CD4-positive, alpha-beta T cell treated with Interleukin-2 at 100 ng/mL for 4 hours (primary cell): ENCODE measurements at places on chromosomes 5 and 9.

DNA sequence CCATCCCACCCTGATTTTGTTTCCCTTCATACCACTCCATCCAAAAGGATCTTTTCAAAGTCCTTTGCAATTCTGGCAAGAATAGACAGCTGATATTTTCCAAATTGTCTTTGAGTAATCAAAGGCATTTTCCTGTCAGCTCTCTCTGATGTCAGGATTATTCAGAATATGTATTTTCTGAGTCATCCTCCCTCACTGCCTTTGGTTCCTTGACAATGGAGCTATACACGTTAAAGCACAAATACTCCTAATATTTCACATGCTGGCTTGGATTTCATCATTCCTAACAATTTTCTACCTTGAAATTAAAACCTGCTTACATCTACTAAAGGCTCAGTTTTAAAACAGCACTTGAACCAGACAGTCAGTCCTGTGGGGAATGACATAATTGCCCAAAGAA, 379.4 kb downstream of the GADD45G start:
- no peak for DNase-seq

DNA sequence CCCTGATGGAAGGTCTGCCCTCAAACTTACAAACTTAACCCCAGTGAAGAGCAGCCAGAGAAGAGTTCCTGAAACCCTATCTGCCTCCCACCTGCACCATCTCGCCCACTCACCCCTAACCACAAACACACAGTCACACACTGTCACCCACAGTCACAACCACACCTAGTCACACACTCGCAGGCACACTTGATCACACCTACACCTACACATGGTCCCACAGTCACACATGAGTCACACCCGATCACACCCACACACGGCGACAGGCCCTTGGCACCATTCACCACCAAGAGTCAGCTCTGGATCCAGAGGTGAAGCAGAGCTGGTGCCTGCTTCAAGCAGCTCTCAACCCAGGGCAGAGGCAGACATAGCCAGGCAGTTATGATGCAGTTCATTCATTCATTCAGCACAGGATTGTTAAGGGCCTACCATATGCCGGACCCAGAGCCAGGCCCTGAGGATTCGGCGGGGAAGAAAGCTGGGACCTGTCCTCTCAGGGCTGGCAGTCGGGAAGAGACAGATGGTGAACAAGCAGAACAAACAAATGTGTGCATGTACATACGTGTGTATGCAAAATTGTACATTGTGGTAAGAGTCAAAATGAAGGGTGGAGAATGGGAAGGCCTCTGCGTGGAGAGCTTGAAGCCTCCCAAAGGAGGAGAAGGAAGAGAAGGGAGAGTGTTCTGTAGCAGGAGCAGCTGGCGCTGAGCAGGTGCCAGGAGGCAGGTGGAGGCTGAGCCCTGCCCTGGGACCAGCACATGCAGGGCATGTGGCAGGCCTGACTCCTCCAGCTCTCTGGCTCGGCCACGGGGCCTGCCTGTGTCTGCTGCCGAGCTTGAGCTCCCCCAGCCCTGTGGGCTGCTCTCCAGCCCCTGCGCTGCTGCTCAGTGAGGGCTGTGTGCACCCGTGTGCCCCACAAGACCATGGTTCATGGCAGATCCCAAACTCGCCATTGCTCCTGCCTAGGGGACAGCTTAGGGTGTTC, 6.4 kb downstream of the TSPAN17 start:
- DNase-seq, result peak; percentile 82

- DNase-seq, result no peak
These were observed 4.3 kb downstream of the SPATA24 start for GRCh38 chr5:139399501-139400121.

DNA sequence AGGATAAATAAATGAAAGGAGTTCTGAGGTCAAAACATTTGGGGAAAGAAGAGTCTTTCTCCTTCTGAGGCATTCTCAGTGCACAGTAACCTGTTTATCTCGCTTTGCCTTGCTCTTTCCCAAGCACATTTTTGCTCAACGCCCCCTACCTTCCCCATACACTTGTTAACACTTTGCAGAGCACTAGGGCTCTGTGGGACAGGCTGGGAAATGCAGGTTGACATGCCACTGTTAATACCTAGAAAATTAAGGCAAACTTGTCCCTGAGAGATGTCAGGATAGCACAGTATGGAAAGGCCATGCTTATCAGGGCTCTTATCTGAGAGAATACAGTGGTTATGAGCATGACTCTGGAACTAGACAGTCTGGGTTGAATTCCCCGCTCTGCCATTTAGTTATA, 152.0 kb downstream of the DOCK8 start:
- DNase-seq, result no peak

DNA sequence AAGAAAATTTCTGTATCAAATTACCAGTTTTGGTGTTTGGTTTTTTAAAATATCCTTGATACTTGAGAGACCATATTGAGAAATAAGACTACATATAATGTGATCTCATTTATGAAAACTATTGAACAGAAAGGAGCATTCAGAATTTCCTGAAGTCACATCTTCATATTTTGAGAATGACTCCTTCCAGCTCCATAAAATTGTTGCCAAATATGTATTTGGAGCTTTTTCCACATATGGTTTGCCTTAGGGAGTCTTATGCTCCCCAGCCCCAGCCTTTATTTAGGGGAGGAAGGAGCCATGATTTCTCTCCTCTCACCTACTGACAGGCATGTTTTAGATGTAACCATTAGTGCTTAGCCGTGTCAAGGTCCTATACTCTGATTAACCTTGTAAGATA, 51.1 kb downstream of the GCNT1 start:
- no peak for DNase-seq

GRCh38 chr5:107321906-107322305, 348.8 kb downstream of the EFNA5 start:
- DNase-seq, result no peak

GRCh38 chr5:139637438-139638089, 10.6 kb upstream of the CXXC5 start:
- DNase-seq, result peak; percentile 36

- DNase-seq, result no peak
These were observed 5.0 kb upstream of the NIPSNAP3B start for GRCh38 chr9:104758974-104759373.

GRCh38 chr5:176533894-176534611, 3.1 kb downstream of the RNF44 start:
- peak; percentile 65 for DNase-seq

- no peak for DNase-seq
These were observed 4.6 kb upstream of the PRDM12 start for GRCh38 chr9:130659699-130660248.

- DNase-seq, result no peak
These were observed 61.8 kb downstream of the SPATA31C2 start for GRCh38 chr9:88076286-88077070.

DNA sequence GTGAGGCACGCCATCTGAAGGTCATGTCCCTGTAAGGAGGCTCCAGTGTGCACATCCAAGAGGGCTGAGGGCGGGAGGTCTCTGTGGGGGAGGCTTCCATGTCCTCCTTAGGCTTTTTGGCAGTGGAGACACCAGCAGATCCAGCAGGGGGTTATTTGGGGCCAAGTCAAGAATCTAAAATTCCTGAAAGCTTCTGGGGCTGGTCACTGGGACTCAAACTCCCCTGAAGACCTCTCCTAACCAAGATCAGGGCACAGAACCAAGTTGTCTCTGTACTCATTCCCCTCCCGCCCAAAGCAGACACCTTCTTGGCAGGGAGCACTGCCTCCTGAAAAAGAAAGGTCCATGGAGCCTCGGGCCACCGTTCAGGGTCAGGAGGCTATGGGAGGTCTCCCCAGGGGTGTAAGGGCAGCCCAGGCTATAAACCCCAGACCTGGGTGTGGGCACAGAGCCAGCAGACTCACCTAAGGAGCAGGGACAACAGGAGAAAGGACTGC, 127.4 kb upstream of the ADRA1B start:
- no peak for DNase-seq

DNA sequence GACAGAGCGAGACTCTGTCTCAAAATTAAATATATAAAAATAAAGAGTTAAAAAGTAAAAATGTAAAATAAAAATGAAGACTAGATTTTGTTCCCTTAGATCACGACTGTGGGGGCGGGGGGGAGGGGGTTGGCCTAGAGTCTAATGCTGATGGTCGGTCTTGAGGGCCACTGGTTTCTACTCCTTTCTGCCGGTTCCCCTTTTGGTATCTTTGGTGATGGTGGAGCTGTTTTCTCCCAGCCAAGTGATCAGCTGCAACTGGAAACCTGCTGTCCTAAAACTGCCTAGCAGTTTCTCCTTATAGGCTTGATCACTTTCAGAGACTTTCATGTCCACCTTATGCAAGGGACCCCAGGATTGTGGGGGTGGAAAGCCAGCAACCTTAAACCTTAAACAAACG, 1.1 kb downstream of the SRD5A1 start:
- no peak for DNase-seq

DNA sequence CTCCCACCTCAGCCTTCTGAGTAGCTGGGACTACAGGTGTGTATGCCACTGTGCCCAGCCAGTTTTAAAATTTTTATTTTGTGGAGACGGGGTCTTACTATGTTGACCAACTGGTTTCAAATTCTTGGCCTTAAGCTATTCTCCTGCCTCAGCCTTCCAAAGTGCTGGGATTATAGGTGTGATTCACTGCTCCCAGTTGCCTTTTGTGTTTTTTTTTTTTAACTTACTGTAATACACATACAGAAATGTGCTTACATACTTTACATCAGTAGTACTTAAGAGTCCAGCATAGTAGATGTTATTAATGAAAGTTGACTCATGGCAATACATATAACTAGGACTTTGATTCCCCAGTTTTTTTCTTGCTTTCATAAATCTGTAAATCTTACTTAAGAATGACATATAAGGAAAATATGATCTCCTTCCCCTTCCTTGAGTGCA, 4.7 kb downstream of the MAN2A1 start:
- DNase-seq, result no peak
